Glutamatergic neuron (in vitro differentiated cells): ENCODE measurements at places on chromosomes 16 and 17.
A peak's percentile ranks its signal among the peaks of the same experiment; 100 is the strongest.

DNA sequence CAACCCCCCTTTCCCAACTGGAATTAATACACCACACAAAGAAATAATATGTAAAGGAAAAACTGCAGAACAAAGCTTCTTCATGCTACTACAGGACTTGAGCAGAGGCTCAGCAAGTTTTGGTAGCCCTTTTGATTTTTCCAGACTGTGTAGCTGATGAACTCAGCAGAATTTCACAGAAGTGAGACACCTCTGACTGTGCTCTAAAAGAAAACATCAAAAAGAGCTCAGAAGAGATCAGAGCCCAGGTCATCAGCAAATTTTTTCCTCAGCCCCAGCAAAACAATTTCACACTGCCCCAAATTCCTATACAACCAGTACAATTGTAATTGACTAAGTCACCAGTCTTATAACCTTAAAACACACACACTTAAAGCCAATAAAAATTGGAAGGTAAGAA lies 38.0 kb downstream of the TTC19 start:
- no peak for DNase-seq

GRCh38 chr17:17978481-17979424 lies 6.1 kb downstream of the DRC3 start:
- no peak for DNase-seq

GRCh38 chr17:19242926-19243325 lies 5.8 kb downstream of the EPN2 start:
- no peak for DNase-seq

- no peak for DNase-seq
Measured at GRCh38 chr16:74842413-74842812, 67.8 kb upstream of the FA2H start.

- peak; percentile 70 for DNase-seq
Measured at GRCh38 chr16:49858200-49859124, 2.5 kb upstream of the ZNF423 start.

GRCh38 chr17:37089956-37090355 lies 141.2 kb downstream of the AATF start:
- no peak for DNase-seq

GRCh38 chr16:56700195-56700594 lies 17.9 kb downstream of the MT1X start:
- DNase-seq: no peak

- DNase-seq: peak; percentile 62
Measured at GRCh38 chr17:76816590-76817135, 51.5 kb upstream of the MGAT5B start.

DNA sequence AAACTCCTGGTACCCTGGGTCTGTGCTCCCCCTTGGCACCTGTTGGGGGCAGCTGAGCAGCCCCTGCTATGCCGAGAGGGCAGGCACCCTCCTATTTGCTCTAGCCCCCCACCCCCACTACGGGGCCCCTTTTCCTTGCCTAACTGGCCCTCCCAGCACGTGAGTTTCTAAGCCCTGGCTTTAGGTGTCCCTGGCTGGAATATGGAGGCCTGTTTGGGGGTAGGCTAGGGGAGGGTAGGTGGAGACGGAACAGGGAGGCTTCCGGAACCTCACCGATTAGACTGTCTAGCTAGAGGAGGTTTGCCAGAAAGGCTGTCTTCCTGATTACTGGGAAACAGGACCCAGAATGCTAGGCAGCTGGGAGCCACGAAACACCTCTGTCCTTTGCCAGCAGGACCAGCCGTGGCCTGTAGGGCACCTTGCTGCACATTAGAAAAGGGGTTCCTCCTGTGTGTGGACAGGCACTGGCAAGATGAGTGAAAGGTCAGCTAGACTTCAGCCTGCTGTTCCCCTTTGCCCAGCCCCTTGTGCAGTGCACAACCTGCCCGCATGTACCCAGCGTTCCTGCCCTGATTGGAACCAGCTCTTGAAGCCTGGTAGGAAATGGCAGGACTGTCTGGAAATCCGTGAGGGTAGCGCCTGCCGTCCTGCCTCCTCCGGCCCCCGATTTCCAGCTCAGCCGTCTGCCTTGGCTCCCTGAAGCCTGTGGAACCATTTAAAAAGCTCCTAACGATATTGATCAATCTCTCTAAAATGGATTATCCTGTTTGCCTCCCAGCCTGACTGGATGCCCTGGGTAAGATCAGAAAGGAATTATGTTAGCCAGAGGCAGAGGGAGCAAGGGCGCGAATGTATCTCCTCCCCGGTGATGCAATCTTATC lies 83.4 kb upstream of the GSE1 start:
- no peak for DNase-seq

DNA sequence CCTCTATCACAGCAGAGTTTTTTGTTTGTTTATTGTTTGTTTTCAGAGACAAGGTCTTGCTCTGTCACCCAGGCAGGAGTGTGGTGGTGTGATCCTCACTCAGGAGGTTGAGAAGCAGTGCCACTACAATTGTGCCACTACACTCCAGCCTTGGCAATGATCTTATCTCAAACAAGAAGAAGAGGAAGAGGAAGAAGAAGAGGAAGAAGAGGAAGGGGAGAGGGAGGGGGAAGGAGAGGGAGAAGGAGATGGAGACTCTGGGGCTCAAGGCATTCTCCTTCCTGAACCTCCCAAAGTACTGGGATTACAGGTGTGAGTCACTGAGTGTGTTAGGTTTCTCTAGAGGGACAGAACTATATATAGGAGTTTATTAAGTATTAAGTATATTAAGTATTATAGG lies 17.1 kb upstream of the C17orf58 start:
- DNase-seq: no peak

DNA sequence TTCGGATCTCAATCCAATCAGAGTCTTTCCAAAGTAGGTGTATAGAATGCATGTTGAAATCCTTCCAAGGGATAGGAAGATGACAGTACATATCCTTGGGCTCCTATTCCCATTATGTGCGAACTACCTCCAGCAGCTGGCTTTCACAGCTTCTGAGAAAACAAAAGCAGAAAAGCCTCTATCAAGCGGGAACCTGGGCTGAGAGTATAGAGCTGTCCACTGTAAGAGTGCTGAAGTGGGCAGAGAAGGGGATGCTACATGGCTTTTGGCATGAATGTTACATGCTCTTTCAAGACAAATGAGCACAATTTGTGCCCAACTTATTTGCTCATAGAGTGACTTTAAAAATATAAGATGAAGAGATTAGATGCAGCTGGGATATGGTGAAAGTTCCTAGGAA lies 993.5 kb downstream of the CDH8 start:
- no peak for DNase-seq
